ENCODE measurements at places on chromosomes 6 and 20.

GRCh38 chr6:75906871-75907270 lies 157.8 kb downstream of the MYO6 start:
- no peak for DNase-seq

DNA sequence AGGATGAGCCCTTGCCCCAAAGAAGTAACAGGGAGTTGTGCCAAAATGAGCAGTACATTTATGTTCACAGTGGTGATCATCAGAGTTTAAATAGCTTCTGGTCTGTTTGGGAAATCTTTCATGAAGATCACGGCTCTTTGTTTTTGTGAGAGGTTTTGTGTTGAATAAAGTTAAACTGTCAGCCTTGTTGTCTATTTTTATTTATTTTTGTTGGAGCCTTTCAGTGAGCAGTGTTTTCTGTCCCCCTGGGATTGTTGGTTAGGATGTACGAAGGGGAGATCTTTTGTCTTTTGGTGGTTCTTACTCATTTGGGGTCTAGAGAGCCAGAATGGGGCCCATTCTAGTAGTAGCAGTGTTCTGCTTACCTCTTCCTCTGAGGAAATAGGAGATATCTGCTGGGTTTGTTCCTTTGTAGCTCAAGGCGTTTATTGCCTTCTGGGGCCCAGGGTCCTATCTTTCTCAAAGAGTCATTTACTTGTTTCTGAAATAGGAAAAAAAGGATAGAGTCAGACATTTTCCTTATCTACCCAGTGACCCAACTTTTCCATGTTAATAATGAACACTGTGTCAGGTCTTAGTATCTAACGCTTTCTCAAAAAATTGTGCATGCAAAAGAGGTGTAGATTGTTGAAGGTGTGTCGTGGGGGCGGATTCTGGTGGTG lies 157.4 kb downstream of the JARID2 start:
- no peak for DNase-seq

- DNase-seq, result peak; percentile 26
Measured at GRCh38 chr6:101393251-101393828, at the start of gene GRIK2. Gene GRIK2 (plus strand): TSS chr6:101393708.

- DNase-seq, result no peak
Measured at GRCh38 chr6:39199976-39200375, 29.3 kb downstream of the KCNK5 start.

- DNase-seq, result no peak
Measured at GRCh38 chr6:82739303-82739702, 326.3 kb downstream of the UBE3D start.

DNA sequence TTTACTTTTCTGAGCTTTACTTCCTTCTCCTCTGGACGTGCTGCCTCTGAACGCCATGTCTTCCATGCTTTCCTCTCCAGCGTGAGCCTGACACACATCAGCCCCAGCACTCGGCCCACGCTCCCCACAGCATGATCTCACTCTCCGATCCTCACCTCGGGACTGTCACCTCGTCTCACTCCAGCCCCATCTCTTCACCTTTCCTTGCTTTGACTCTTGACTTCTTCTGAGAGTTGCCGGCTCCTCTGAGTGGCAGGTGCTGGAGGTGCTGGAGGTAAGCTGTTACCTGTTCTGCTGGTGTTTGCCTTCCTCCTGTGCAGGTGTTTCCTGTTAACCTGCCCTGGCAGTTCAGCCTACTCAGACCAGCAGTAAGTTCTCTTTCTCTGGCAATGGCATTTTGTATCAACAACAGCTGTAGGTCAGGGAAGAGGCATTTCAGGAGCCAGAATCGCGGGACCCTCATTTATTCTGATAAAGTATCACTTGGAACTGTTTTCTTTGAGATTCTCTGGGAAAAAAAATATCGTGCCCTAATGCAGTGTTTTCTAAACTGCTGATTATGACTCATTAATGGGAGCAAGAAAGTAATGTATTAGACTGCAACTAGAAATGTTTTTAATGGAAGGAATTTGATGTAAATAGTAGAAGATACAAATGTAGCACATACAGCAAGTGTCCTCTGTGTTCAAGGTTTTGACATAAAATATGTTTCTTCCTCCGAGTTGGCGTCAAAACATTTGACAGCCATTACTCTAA lies 106.5 kb downstream of the ARID1B start:
- DNase-seq, result no peak

DNA sequence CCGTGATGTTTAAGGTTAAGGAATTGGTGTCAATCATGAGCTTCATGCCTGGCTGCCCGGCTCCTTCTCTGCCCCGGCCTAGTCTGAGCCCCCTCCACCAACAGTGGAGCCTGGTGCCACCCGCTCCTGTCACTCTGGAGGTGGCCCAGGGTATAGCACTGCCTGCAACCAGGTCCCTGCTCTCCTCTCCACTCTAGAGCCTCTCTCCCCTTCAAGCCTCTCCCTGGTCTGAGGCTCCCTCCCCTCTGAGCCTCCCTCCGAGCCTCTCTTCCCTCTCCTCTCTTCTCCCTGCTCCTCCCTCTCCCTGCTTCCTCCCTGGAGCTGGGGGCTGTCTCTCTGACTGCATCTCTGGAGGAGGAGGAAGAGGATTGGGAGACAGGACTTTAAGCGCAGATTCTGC lies 31.3 kb upstream of the MRGBP start:
- DNase-seq, result no peak

DNA sequence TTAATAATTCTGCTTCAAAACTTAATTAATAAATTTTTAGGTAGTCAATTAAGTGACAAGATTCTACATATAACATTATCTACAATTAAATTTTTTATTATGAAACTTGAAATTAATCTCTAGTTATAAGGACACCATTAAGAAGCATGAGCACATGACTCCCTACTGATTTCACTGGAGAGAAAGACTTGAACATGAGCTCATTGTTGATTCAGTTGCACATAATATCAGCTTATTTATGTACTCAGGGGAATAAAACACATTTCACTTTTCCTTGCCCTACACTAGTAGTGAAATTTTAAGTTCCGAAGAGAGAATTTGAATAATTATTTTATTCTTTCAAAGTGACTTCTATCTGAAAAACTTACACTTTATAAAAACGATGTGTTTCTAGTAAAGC lies 370.2 kb upstream of the EPHA7 start:
- no peak for DNase-seq

DNA sequence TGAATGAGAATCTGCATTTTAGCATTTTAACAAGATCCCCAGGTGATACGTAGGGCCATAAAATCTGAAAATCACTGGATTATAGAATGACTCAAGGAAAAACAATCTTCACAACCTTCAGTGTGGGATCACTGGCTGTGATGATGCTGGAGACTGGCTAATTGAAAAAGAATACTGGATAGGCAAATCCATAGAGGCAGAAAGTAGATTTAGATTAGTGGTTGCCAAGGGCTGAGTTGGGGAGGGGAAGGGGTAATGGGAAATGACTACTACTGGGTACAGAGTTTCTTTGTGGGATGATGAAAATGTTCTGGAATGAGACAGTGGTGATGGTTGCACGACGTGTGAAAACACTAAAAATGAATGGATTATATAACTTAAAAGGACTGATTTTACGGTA lies 84.1 kb downstream of the CDK19 start:
- no peak for DNase-seq

- no peak for DNase-seq
Measured at GRCh38 chr6:162343198-162343935, 384.2 kb downstream of the PRKN start.

- DNase-seq, result no peak
Measured at GRCh38 chr20:4457566-4458543, 263.9 kb upstream of the PRND start.

DNA sequence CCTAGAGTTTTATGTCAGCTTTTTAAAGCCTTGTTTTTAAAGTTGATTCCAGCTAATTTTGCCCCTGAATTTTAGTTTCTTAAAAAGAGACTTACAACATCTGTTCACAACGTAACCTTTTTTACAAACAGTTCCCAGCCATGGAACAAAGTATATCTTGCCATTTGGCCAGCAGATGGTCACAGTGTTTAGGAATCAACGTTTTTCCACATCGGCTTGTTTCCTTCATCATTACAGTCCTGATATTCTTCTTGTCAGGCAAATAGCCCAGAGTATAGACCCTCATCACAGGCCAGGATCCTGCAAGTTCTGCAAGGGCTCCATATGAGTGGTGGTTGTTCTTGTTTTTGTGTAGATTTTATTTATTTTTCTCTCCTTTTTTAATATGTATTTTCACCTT lies 341.7 kb upstream of the HTR1E start:
- no peak for DNase-seq

- no peak for DNase-seq
Measured at GRCh38 chr6:157638779-157639178, 184.3 kb upstream of the SNX9 start.

DNA sequence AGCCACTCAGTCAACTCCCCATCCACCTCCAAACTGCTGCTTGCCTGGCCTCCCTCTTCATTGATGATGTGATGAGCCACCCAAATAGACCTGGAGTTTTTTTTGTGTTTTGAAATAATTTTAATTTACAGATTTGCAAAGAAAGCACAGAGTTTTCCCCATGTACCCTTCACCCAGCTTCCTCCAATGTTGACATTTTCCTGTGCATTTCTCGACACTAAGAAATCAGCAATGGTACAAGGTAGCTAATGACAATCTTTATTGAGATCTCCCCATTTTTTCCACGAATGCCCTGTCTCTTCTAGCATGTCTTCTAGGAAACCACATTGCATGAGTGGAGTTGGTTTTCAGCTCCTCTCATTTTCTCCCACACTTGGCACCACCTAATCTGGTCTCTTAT lies 30.1 kb downstream of the PPP1R14C start:
- no peak for DNase-seq

DNA sequence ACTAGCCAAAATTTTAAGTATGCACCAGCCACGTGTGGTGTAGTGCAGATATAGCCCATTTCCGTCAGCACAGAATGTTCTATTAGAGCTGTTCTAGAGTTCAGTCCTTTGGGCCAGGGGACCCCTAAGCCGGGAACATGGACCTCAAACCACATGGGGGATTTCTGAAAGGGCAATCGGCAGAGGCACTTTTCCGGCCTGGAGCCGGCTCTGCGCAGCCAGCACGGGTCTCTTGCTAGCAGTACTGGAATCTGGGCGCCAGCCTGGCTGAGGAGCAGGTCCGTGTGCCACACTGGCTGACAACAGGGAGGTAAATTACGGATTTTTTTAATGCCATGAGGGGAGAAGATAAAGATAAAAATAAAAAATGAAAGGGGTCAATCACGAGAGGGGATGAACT lies 120.5 kb downstream of the SULF2 start:
- DNase-seq, result no peak

DNA sequence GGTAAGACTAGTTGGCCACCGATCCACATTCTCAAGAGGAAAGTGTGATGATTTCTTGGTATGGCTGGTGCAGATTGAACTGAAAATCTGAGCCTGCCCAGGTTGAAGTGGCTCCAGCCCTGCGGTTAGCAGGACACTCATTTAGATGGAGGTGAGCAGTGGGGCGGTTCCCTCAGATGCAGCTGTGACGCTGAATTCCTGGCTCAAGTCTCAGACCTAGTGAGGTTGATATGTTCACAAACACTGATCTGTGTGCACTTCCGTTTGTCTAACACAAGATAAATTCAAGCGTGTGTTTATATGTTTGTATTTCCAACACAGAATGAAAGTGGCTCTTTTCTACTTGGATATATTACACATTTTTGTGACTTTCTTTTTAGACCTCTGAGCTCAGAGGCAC lies 83.4 kb upstream of the FRMD1 start:
- no peak for DNase-seq

GRCh38 chr20:46255440-46256104 lies 52.7 kb downstream of the CDH22 start:
- no peak for DNase-seq

DNA sequence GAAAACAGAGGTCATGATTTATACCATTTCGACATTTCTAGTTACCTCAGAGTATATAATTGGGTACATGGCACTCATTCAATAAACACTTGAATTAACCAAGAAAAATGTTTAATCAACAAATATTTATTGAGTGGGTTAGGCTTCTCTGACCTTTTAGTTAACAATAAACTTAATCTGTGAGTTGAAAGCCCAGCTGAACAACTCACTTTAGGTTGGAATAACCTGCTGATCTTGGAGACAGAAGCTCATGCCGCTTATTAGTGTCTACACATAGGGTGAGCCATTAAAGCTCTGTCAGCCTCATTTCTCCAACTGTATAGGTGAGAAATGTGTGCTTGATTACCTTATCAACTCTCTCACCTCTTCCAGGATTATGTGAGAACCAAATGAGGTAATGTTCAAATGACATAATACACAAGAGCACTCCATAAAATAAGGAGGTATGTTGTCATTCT lies 98.2 kb upstream of the DTNBP1 start:
- DNase-seq, result no peak

DNA sequence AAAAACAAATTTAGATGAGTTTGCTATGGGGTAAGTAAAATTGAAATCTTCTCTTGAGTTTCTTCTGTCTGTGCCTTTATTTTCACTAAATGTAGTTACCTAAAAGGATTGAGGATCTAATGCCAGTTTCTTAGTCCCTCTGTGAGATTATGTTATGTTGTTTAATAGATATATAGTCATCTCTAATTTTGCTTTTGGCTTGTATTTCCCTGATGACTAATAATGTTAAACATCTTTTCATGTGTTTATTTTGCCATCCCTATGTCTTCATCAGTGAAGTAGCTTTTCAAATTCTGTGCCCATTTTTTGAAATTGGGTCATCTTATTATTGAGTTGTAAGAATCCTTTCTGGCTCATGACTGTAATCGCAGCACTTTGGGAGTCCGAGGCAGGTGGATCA lies 13.7 kb downstream of the QRSL1 start:
- DNase-seq, result no peak

GRCh38 chr6:9066726-9067125 lies 631.4 kb upstream of the SLC35B3 start:
- no peak for DNase-seq

DNA sequence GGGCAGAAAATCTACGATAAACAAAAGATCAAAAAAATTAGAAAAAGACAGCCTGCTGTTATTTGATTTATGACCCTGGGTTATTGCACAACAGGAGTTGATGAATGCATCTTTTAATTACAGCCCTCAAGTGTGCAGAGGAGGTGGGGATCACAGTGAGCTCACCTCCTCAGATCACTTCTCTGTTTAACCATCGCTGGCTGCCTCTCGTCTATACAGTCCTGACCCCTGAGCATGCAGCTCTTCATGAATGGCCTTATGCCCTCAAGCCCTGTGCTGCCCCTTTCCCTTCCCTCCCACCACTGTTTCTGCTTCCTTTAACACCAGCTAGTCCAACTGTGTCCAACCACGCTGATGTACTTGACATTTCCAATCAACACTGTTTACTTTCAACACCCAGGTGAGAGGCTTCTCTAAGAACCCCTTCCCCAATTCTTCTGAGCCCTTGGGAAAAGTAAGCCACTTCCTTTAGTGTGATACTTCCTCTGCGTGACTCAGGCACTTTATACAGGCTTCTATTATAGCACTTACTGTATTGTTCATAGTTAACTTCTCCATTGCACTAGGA lies 60.6 kb upstream of the RIPOR2 start:
- DNase-seq, result no peak
